ENCODE measurements at places on chromosomes 11 and 22. TPM values are rescaled to one million over a fixed set of nuclear protein-coding genes. Genes with fewer than 3 reads are reported as not detected.

Gene APOL4
- not detected for total RNA-seq

Gene B4GALNT4
- 6.1 TPM for total RNA-seq

Gene KCNJ1
- total RNA-seq, result not detected

- peak overlapping the region; percentile 93 for H3K27ac ChIP-seq
- peak; percentile 82 for DNase-seq
- no peak overlapping the region for H3K4me3 ChIP-seq
- peaks cover 20% of the 10 kb centered on the region for H3K27me3 ChIP-seq
Observed at GRCh38 chr11:130420478-130421198, 7.8 kb downstream of the ADAMTS8 start.

DNA sequence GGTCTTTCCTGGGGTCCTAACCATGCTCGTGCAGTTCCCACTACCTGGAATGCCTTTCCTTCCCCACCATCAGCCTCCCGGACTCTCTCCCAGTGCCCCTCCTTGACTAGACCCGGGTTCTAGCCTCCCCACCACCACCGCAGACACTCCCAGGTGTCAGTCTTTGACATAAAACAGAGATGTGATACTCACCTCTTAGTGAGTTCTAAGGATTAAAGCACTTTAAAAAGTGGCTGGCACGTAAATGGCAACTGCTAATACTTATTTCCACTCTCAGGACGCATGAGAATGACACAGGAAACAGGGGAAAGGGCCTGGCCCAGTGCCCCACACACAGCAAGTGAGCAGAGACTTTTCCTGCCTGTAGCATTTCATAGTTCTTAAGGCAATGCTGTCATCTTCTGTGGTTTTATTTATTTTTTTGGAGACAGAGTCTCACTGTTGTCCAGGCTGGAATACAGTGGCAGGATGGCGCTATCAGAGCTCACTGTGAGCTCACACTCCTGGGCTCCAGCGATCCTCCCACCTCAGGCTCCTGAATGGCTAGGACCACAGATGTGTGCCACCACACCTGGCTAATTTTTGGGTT is 1.9 kb upstream of the SLC25A45 start:
- H3K36me3 ChIP-seq, result 0 out of 2 replicates have a peak, but pooled peaks cover 2% of the 10 kb centered on the region
- DNase-seq, result peak; percentile 56
- peak overlapping the region; percentile 51 for H3K27ac ChIP-seq
- H3K4me3 ChIP-seq, result no peak overlapping the region
- peaks cover 33% of the 10 kb centered on the region for H3K4me1 ChIP-seq

DNA sequence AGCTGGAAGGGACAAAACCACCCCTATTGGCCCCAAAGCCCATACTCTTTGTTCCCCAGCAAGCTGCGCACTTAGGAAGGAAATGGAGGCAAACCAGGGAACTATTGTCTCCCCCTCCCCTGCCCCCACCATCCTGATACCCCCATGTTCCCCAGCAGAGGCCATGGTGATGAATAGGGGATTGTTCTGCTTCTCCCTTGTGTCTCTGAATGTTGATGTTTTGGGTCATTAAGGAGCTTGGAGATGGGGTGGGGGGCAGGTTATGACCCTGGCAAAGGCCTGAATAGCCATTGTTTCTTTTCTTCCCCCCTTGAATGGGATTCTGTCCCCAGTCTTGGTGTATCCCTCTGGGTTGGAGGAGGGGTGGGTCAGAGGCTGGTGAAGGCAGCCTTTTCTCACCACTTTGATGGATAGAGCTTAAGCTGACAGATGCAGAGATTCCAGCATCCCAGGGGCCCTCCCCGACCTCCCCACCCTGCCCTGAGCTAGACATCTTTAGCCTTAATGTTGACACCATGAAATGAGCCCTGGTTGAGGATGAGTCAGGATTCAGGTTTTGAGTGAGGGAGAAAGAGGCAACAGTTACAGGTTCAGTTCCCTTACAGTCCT is 8.3 kb downstream of the DTX4 start:
- peaks cover 21% of the 10 kb centered on the region for H3K36me3 ChIP-seq
- H3K27me3 ChIP-seq, result no peaks in the 10 kb centered on the region
- no peak overlapping the region for H3K27ac ChIP-seq

Measured in IMR-90 (cell line).